COLO829 (cell line): ENCODE measurements at places on chromosomes 3 and 15.
A peak's percentile ranks its signal among the peaks of the same experiment; 100 is the strongest.

DNA sequence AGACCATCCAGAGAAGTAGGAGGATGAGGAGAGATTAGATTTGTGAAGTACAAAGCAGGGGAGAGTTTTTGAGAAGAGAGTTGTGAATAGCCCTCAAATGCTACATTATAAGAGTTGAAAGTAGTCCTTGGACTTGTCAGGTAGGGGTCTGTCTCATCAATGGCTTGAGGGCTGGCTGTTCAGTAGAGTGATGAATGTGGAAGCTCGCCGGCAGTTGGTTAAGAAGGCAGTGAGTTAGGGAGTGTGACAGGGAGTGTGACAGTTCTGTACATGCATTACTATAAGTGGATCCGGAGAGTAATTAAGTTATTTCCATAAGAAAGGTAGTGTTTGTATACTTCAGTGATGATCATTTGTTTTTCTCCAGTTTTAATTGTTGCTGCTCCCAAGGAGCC lies 32.5 kb downstream of the SLMAP start:
- DNase-seq: no peak

- DNase-seq: no peak
Observed at GRCh38 chr3:187971629-187972028, 182.3 kb upstream of the LPP start.

- DNase-seq: no peak
Observed at GRCh38 chr15:41881920-41882688, 11.7 kb downstream of the SPTBN5 start.

- DNase-seq: no peak
Observed at GRCh38 chr3:134228035-134228434, 22.6 kb downstream of the RYK start.

- DNase-seq: peak; percentile 26
Observed at GRCh38 chr3:187066228-187066995, 72.9 kb downstream of the RPL39L start.

DNA sequence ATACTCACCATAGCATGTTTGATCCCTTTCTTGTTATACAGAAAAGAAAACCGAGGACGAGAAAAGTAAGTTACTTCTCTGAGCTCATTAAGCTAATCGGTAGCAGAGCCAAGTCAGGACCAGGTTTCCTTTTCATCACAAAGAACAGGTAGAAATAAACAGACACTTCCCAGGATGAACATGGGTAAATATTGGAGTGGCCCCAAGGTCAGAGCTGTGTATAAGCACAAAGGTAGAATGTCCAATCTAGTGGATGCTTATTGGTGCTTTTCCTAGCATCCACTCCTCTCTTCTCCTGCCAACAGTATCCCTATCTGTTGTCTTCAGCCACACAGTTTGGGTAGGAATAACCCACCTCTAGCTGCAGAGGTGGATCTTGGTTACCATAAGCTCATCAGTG lies 52.8 kb upstream of the THUMPD3 start:
- no peak for DNase-seq

DNA sequence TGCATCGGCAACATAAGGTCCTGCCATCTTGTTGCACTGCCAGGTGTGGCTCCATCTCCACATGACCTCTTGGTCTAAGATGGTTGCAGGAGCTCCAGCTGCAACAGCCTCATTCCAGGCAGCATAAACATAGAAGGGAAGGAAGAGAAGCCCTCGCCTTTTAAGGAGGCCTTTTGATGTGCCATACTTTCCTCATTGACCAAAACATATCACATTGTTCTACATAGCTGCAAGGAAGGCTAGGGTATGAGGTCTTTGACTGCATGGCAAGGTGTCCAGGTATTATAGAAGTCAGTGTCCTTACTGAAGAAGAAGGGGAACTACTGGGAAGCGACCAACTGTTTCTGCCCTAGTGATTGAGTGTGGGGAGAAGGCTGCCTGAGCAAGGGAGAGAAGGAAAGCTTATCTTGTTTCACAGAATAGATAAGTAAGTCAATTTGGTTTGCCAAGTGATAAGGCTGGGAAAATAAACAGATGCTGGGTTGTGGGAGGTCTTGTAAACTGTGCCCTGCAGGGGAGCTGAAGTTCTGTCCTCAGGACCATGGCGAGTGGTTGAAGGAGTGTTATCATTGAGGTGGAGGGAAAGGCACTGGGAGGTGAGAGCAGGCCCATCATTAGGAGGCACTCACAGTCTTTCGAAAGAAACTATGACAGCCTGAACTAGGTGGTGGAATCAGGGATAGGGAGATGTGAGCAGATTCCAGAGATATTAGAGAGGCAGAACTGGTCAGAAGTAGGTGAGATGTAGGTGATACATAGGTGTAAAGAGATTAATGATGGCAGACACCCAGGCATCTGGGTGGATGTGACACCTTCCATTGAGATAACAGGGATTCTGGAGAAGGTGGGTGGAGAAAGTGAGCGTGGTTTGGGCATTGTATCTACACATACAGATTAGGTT lies 93.8 kb upstream of the IGF1R start:
- no peak for DNase-seq

DNA sequence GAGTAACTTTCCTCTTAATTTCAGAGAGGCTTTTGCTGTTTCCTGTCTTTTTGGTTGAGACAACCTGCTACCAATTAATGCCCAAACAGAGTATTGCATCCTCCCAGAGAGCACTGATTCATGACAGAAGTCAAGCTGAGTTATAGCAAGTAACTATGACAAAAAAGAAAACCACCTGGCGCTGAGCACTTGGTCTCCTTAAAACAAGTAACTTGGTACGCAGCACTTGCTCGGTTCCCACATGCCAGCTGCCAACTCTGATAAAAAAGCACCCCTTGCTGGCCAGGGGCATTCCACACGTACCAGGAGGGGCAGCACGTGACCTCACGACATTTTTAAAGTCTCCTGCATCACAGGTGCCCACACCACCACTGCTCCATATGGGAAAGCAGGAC lies 13.5 kb upstream of the MYO5C start:
- DNase-seq: no peak

GRCh38 chr3:168828014-168828413 lies 732.3 kb upstream of the GOLIM4 start:
- no peak for DNase-seq

DNA sequence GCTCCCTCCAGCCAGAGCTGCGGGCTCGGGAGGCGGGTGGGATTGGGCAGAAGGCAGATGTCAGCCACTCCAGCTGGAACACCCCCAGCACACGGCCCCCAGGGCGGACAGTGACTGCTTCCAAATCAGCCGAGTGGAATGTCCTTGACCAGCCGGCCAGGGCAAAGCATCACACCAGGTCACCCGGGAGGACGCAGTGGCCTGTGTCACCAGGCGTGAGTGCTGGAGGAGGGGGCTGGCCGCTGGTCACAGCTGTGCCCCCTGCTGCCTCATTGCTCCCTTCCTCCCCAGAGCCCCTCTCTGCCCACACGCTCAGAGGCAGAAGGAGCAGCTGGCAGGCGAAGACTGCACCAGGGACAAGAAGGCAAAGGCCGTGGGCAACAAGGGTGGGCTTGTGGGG lies 33.5 kb downstream of the NTRK3 start:
- DNase-seq: no peak

GRCh38 chr3:97121386-97121785 lies 307.0 kb downstream of the EPHA6 start:
- no peak for DNase-seq

GRCh38 chr3:177062052-177062732 lies 135.1 kb downstream of the TBL1XR1 start:
- no peak for DNase-seq

GRCh38 chr3:171358181-171358880 lies 101.9 kb downstream of the TNIK start:
- DNase-seq: no peak

DNA sequence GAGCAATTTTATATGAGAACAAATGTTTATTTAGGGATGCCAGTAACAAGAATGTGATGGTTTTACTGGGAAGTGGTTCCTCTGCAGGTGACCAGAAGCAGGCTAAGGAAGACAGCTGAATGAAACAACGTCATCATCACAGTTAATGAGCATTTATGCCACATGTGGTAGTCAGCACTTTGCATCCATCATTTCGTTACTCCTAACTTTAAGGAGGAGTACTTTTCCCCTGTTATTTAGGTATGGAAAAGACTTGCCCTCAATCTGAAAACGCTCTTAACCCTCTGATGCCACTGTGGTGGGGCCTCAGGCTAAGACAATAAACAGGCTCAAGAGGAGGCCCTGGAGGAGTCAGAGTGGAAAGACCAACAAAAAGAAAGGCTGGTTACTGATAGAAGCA lies 31.2 kb downstream of the INTS14 start:
- no peak for DNase-seq

GRCh38 chr3:160259589-160259988 lies 34.4 kb downstream of the C3orf80 start:
- no peak for DNase-seq

DNA sequence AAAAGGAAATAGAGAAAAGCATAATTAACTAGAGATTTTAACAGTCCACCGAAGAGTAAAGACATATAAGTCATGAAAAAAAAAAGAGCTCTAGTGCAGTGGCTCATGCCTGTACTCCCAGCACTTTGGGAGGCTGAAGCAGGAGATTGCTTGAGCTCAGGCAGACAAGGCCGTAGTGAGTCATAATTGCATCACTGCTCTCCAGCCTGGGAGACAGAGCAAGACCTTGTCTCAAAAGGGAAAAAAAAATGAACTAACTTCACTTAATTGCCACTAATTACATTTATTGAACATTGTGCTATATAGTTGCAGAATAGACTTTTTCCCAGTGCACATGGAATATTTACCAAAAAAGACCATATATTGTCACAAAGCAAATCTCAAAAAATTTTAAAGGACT lies 221.8 kb downstream of the CBLB start:
- DNase-seq: peak; percentile 46

DNA sequence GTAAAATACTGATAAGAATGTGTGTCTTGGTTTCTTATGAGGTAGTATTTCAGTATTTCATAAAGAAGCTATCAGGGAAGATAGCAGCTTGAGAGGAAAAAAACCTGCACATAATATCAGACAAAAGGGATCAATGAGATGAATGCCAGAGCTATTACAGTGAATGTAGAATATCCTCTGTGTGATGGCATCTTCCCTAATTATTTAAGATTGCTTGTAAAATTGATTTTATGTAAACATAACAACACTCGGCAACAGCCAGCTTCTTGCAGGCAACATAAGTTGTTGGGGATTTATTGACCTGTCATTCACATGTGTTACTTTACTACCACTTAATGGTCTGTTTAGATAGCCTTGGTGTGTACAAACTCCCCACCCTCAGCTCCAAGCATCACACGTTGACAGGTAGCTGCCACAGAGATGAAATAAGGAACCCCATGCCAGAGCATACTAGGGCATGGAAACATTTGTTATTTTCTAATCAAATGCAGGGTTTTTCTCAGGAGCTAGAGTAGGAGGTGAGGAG lies 49.2 kb upstream of the RARB start:
- no peak for DNase-seq

GRCh38 chr15:74403991-74404563 lies 29.7 kb downstream of the SEMA7A start:
- no peak for DNase-seq

DNA sequence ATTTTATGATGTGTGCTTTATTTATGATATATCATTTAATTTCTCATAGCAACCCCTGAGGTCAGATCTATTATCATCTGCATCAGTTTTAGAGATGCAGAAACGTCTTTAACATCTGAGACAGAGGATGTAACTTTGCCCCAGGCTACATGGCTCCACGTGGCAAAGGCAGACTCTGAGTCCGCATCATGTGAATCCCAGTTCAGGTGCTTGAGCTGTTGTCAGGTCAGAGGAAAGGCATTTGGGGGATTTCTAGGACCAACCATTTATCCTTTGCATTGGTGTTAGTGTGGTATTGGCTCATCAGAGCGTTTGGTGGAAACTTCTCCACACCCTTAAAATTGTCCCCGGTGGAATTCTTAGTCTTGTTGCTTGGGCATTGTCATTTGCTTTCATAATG lies 10.8 kb downstream of the CACNA2D3 start:
- DNase-seq: no peak

- DNase-seq: no peak
Observed at GRCh38 chr3:138284079-138284478, 45.6 kb downstream of the NME9 start.

- DNase-seq: no peak
Observed at GRCh38 chr15:97961067-97961954, 808 bp downstream of the ARRDC4 start.

DNA sequence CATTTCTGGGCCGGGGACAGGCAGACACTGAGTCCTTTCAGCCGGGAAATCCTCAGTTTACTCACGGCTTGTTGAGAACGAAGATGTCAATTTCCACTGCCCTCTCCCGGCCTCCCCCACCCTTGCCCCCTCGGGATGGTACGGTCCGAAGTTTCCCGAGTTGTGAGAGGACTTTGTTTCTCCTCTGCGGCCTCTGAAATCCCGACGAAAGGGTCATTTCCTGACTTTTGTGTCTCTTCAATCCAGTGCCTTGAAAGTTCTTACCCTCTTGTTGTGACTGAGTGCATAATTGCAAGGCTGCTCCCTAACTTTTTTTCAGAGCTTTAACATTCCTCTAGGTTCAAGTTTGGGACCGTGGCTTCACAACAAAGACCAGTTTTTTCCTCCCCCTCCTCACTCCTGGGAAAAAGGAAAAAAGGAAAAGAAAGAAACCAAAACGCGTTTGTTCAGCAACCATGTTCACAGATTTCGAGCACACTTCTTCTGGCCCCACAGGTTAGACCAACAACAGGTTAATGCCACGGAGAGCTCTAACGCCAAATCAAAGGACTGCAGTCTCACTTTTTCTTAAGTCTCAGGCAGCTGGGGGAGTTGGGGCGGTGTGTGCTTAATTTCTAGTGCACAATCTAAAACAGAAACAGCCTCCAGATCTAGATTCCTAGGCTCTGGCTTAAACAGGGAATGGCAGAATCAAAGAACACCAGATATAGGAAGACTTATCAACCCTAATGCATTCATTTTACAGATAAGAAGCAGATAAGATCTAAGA lies 138.9 kb downstream of the TMCO5A start:
- DNase-seq: no peak

- no peak for DNase-seq
Observed at GRCh38 chr15:76764004-76764403, 141.1 kb downstream of the SCAPER start.

- DNase-seq: no peak
Observed at GRCh38 chr15:62475591-62475990, 310.5 kb upstream of the C2CD4B start.

GRCh38 chr15:69305204-69305931 lies 6.7 kb downstream of the PAQR5 start:
- DNase-seq: peak; percentile 14
